ENCODE measurements at places on chromosomes 1 and 21. TPM values are rescaled to one million over a fixed set of nuclear protein-coding genes. Genes with fewer than 3 reads are reported as not detected.
A peak's percentile ranks its signal among the peaks of the same experiment; 100 is the strongest.

DNA sequence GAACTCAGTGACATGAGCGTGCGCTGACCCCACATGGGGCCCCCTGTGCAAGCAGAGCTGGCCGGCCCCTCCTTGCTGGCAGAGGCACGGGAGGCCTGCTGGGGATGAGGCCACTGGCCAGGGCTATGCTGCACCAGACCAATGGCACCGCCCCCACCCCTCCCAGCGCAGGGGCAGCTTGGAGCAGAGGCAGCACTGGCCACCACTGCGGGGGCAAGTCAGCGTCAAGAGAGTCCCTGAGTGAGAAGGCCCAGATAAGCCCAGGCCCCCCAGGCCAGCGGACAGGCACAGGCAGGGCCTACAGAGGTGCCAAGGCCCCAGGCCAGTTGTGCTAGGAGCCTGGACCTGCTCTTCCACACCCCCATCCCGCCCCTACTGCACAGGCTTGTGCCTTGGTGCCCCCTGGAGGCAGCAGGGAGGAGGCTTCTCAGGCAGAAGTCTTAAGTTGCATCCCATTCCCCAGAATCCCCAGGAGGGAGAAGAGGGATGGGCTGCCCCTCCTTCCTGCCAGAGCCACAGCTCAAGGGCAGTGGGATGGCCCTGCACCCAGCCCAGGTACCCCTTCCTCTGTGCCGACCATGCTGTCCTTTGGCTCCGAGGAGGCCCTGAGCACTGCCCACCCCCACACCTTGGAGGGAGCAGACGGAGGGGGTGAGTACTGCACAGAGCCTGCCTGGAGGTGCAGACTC is 35.8 kb downstream of the EPHX1 start:
- H3K36me3 ChIP-seq = peaks cover 34% of the 10 kb centered on the region
- H3K4me3 ChIP-seq = no peak overlapping the region
- H3K27ac ChIP-seq = no peak overlapping the region
- peak; percentile 28 for DNase-seq
- H3K27me3 ChIP-seq = no peaks in the 10 kb centered on the region

GRCh38 chr1:202012544-202013478 is 2.4 kb downstream of the ELF3 start:
- H3K36me3 ChIP-seq = no peaks in the 10 kb centered on the region
- peaks cover 2% of the 10 kb centered on the region for H3K27me3 ChIP-seq
- no peak for DNase-seq
- peaks cover 4% of the 10 kb centered on the region for H3K4me1 ChIP-seq
- no peak overlapping the region for H3K4me3 ChIP-seq

Gene ALPL
- not detected for total RNA-seq

DNA sequence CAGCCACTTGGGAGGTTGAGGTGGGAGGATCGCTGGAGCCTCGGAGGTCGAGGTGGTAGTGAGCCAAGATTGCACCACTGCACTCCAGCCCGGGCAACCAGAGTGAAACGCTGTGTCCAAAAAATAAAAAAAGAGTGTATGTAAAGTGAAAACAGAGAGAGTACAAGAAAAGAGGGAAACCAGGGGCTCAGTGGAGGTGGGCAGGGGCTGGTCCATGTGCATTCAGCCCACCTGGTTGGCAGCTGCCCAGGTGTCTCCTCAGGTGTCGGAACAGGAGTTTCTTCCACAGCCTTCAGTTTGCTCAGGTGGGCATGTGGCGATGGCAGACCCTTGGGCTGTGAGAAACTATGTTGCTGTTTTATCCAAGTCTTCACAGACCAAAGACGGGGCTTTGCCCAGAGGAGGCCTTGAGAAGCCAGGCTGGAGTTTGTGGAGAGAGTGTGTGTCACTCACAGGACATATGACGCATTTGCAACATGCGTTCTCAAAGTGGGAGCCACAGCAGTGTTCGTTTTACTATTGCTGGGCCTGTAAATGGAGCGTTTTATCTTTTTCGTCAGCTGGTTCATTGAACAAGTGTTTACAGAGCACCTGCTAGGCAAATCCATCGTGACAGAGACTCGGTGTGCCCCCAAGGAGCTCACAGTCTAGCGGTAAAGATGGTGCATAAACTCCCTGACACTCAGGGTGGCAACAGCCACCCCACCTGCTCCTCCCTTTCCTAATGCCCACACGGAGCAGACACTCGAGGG is 22.4 kb upstream of the SAMD11 start:
- no peak overlapping the region for H3K4me3 ChIP-seq
- DNase-seq = peak; percentile 11
- peaks cover 18% of the 10 kb centered on the region for H3K4me1 ChIP-seq
- peaks cover 12% of the 10 kb centered on the region for H3K36me3 ChIP-seq

Gene SLC44A3
- 0.35 TPM for total RNA-seq

- no peak for DNase-seq
- no peak overlapping the region for H3K27ac ChIP-seq
- peak overlapping the region; percentile 65 for H3K4me3 ChIP-seq
- H3K27me3 ChIP-seq = no peaks in the 10 kb centered on the region
Measured at GRCh38 chr1:54405898-54406293, 298 bp downstream of the SSBP3 start.

Gene MTARC2
- not detected for total RNA-seq

DNA sequence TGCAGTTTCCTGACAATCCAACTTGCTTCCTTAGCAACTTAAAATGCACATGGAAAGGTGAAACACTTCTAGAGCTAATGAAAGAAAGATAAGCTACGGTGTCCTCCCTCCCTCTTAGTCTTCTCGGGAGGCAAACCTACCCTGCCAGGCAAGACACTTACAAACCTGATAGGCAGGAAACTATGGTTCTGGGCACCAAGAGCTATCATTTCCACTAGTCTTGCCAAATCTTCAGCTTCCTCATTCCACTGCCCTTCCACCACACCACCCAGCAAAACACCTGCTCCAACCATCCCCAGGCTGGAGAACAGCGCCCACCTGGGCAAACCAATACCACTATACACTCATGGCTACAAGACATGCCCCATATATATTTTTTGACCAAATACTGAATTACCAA is 15.2 kb downstream of the NDC1 start:
- H3K27me3 ChIP-seq = no peaks in the 10 kb centered on the region
- no peak overlapping the region for H3K4me3 ChIP-seq
- DNase-seq = no peak
- H3K4me1 ChIP-seq = peaks cover 2% of the 10 kb centered on the region

GRCh38 chr1:47986761-47987200 is 10.4 kb downstream of the TRABD2B start:
- H3K36me3 ChIP-seq = no peaks in the 10 kb centered on the region
- no peak overlapping the region for H3K4me3 ChIP-seq
- H3K4me1 ChIP-seq = no peaks in the 10 kb centered on the region
- DNase-seq = no peak

Gene TTC3
- 43.9 TPM for total RNA-seq

- H3K4me3 ChIP-seq = no peak overlapping the region
- no peaks in the 10 kb centered on the region for H3K4me1 ChIP-seq
- no peak for DNase-seq
- H3K36me3 ChIP-seq = no peaks in the 10 kb centered on the region
- H3K27me3 ChIP-seq = peaks cover 28% of the 10 kb centered on the region
Measured at GRCh38 chr1:44568128-44568900, 106.0 kb downstream of the TMEM53 start.

Gene NHLH1
- total RNA-seq = 0.43 TPM

DNA sequence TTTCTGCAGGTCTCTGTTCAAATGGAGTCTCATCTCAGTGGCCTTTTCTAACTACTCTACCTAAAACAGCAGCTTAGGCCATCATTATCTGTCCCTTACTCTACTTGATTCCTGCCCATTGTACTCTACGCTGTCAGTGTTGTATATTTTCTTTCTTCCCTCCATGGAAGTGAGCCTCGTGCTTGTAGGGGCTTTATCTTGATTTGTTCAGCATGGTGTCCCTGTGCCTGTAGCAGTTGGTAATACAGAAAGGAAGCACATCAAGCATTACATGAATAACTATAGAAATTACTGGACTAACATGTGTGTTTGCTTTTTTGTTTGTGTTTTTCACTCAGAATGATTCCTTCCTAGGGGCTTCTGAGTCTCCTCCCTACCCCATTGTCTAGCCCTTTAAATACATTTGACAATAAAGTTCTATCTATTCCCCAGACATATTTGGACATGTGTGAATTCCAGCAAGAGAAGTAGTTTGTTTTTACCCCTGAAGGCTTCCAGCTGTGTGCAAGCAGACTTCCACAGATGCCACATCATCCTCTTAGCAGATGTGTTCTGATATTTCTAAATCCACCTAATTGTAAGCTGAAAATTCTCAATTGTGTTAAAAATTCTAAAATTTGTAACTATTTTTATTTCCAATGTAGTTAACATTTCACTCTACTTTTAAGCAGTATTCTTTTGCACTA is 40.3 kb downstream of the PRMT2 start:
- H3K27me3 ChIP-seq = peaks cover 31% of the 10 kb centered on the region
- DNase-seq = no peak
- no peaks in the 10 kb centered on the region for H3K36me3 ChIP-seq

DNA sequence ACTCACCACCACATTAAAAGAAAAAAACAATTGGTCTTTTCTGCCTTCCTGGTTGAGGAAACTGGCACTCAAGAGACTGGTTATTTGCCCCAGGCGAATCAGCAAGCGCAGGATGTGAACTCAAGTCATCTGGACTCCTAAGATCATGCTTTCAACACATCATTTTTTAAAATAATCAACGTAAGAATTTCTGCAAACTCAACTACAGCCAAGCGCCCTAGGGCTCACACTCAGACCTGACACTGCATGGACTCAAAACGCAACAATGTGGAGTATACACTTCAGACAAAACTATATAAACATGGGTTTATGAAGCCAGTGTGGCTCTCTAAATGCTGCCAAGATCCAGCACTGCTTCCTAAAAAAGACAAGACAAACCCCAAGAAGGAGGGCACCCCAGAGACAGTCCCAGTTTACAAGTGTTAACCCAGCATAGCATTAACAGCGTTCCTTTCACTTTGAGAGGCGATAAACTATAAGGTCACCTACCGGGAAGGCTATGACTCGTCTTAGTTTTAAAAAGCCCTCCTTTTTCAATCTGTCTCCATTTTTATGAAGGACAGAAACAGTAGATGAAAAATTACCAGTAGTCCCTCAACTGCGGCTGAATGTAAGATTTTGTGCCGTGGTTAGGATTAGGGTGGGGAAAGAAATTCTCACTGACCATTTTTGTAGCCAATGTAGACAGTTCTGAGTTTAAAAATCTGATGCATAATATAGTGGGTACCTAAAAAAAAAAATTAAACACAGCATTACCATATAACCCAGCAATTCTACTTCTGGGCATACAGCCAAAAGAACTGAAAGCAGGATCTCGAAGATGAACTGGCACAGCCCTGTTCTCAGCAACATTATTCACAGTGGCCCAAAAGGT is 54.8 kb downstream of the SIPA1L2 start:
- no peak for DNase-seq
- H3K27ac ChIP-seq = peak overlapping the region; percentile 31
- H3K27me3 ChIP-seq = no peaks in the 10 kb centered on the region

DNA sequence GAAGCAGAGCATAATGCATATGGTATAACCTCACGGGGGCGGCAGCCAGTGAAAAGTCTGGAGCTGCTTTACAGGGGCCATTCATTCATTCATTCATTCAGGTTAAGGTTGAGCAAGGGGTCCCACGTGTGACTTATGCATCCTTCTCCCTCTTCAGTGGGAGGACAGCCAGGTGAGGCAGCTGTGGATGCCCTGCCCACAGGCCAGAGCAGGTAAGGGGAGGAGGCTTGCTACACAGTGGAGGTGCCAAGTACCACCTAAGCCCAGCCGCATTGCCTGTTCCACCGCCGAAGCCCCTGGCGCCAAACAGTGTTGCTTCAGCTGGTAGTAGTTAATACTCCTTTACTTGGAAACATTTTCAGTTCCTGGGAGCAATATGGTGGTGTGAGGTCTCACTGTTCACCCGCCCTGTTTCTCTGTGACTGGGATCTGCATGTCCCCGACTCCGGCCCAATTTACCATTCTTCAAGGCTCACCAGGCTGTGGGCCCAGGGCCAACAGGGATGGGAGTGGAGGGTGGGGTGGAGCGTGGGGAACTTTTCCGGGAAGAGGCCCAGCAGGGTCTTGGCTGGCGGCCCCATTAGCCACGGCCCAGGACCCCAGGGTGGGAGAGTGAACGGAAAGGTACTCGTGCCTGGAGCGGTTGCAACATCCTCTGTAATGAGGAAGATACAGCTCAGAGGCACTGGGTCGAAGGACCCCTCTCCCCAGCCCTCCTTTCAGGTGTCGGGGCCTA is 722 bp upstream of the PODN start:
- DNase-seq = no peak
- H3K27me3 ChIP-seq = peaks cover 59% of the 10 kb centered on the region

GRCh38 chr1:153465811-153466636 is 5.6 kb upstream of the S100A7 start:
- peaks cover 5% of the 10 kb centered on the region for H3K4me1 ChIP-seq
- DNase-seq = peak; percentile 67
- H3K27ac ChIP-seq = no peak overlapping the region
- peaks cover 29% of the 10 kb centered on the region for H3K27me3 ChIP-seq
- H3K4me3 ChIP-seq = no peak overlapping the region

DNA sequence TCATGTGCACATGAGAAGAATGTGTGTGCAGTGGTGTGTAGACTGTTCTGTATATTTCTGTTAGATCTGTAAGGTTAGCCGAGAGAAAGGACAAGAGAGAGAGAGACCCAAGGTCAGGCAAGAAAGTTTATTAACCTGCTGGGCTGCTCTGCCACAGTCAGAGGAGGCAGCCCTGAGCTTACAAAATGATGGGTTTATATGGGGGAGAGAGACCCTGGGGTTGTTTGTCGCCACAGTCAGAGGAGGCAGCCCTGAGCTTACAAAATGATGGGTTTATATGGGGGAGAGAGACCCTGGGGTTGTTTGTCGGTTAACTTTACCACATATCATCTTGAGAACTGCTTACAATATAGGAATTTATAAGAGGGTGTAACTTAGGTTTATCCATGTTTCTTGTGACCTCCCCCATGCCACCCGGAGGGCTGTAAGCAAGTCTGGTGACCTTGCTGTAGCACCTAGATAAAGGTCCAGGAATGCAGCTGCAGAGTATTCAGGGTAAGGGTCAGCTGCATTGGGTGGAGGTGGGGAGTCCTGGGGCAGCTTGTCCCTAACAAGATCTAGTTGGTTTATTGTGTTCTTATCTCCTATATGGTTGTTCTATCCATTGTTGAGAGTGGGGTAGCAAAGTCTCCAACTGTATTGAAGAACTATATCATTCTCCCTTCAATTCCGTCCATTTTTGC is 9.3 kb upstream of the ZBTB40 start:
- no peak overlapping the region for H3K27ac ChIP-seq
- H3K4me3 ChIP-seq = no peak overlapping the region
- no peak for DNase-seq
- H3K36me3 ChIP-seq = peaks cover 3% of the 10 kb centered on the region

- H3K4me1 ChIP-seq = peaks cover 12% of the 10 kb centered on the region
- H3K27me3 ChIP-seq = no peaks in the 10 kb centered on the region
- peaks cover 13% of the 10 kb centered on the region for H3K36me3 ChIP-seq
- no peak overlapping the region for H3K4me3 ChIP-seq
Measured at GRCh38 chr1:27099135-27099586, 55.8 kb downstream of the SLC9A1 start.
